ENCODE measurements at places on chromosomes 4 and X.
A peak's percentile ranks its signal among the peaks of the same experiment; 100 is the strongest.

DNA sequence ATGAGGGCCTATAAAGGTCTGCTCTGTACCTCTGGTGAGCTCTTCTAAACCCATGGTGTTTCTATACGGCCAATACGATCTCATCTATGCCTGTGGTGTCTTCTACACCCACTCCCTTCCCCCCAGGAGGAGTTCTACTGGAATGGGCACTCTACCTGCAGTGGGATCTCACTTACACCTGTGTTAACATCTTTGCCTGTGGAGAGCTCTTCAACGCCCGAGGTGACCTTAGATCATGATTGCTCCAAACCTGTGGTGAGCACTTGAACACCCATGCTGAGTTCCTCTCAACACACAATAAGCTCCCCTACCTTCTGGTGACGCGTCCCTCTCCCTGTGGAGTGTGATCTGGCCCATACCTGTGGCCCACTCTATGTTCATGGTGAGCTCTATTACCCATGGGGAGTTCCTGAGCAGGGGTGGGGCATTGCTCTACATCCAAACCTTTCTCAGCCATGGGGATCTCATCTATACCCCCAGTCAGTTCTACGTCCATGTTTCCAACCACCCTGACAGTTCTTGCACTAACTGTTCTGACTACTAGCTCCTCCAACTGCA, 48.6 kb downstream of the BCOR start:
- DNase-seq = no peak

GRCh38 chr4:148510211-148510610, 68.0 kb upstream of the NR3C2 start:
- DNase-seq = no peak

DNA sequence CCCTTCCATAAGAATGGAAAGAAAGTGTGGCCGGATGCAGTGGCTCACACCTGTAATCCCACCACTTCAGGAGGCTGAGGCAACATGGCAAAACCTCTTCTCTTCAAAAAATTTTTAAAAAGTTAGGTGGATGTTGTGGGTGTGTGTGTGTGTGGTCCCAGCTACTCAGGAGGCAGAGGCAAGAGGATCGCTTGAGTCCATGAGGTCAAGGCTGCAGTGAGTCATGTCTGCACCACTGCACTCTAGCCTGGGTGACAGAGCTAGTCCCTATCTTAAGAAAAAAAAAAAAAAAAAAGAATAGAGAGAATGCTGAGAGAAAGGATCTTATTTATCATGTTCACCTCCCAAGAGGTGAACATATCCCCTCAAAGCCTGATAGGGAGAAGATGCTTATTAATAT, 492.1 kb upstream of the SMIM31 start:
- no peak for DNase-seq

- DNase-seq = no peak
Measured at GRCh38 chrX:71922686-71923085, 12.0 kb downstream of the NHSL2 start.

GRCh38 chr4:148982200-148982599, 540.0 kb upstream of the NR3C2 start:
- no peak for DNase-seq

DNA sequence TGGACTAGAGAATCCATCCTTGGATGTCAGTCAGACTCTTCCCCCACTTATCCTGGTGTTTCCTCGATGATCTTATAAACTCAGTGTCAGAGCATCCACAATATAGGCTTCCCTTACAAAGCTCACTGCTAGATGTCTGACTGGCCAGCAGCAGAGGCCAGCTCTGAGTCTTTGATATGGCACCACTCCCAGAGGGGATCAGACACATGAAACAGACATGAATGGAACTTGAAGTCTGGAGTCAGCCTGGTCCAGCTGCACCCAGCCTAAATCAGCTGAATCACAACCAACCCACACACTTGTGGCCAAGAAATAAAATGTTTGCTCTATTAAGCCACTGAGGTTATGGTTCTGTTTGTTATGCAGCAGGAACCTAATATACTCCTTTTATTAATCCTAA, 129.6 kb upstream of the MED14 start:
- DNase-seq = no peak

DNA sequence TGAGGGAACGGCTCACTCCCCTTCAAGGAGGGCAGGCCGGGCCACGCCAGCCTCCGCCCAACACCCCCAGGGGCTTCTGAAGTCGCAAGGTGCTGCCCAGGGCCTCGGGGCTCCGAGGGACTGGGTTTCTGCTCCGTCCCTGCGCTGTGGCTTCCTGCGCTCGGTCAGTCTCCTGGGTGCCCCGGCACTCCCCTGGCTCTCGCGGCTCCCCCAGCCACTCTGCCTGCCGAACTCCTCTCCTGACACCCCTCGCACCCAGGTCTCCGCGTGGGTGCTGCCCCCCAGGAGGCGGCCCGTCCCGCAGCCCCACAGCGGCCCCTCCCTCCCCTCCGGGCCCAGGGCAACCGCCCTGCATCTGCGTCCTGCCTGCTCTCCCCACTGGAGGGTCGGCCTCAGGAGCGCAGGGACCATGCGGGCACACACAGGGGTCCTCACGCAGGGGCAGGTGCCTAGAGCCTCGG, 151.9 kb downstream of the AFAP1 start:
- DNase-seq = no peak

GRCh38 chr4:163164591-163164990, 2.1 kb downstream of the NAF1 start:
- DNase-seq = no peak

DNA sequence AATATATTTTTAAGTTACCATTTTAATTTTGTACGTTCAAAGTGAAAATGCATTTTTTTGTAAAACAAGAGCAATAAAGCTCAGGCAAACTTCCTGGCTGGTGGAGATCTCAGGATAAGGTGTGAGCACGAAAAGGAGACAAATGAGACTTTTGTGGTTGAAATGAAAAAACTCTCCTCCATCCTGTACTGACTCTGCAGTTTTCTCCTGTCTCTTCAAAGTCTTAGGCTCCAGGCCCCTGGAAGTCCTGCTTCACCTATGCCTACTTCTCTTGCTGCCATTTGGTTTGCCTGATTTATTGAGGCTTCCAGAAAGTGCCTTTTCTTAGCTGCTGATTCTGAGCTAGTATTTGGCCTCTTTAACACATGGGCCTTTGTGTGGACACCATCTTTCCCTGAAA, 77.7 kb downstream of the MAML3 start:
- no peak for DNase-seq

DNA sequence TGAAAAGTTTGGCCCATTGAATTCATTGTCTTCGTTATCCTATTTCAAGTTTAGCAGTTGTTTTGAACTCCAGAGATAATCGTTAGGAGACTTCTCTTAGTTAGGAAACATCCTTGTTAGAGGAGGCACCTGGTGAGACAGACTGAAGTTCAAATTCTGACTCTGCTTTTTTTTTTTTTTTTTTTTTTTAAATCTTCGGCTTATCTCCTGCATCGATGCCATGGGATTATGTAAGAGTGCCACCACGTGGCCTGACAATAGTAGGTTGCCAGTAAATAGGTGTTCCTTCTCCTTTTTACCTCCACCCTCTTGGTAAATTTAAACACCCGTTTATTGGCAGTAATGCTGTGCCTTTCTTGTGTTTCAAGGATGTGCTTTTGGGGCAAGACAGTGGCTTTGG, 149.3 kb downstream of the SOWAHB start:
- DNase-seq = no peak

DNA sequence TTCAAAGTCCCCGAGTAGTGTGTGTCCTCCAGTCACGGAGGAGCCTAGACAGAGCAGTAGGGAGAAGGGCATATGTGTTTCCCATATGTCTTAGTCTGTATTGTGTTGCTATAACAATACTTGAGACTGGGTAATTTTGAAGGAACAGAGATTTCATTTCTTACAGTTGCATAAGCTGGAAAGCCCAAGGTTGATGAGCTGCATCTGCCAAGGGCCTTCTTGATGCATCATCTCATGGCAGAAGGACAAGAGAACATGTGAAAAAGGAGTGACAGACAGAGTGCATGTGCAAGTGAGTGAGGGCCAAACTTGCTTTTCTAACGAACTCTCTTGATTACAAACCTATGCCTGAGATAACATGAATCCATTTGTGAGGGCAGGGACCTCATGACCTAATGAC, 243.4 kb downstream of the ARHGAP10 start:
- DNase-seq = no peak

- DNase-seq = no peak
Measured at GRCh38 chr4:145298885-145299284, 118.5 kb upstream of the OTUD4 start.

GRCh38 chr4:170109586-170110284, 20.0 kb upstream of the AADAT start:
- DNase-seq = no peak

GRCh38 chr4:77120886-77121508, 36.0 kb upstream of the CCNG2 start:
- DNase-seq = no peak

GRCh38 chr4:174137698-174138097, 145.8 kb downstream of the FBXO8 start:
- no peak for DNase-seq

DNA sequence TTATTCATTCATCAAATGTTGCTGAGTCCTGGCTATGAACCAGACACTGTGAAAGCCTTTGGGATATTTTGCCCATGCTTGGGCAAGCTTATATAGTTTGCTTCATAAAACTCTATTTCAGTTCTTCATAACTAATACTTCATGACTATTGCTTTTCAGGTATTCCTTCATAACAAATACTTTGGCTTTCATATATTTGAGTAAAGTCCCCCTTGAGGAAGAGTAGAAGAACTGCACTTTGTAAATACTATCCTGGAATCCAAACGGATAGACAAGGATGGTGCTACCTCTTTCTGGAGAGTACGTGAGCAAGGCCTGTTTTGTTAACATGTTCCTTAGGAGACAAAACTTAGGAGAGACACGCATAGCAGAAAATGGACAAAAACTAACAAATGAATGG, 1.7 kb upstream of the AFP start:
- no peak for DNase-seq

DNA sequence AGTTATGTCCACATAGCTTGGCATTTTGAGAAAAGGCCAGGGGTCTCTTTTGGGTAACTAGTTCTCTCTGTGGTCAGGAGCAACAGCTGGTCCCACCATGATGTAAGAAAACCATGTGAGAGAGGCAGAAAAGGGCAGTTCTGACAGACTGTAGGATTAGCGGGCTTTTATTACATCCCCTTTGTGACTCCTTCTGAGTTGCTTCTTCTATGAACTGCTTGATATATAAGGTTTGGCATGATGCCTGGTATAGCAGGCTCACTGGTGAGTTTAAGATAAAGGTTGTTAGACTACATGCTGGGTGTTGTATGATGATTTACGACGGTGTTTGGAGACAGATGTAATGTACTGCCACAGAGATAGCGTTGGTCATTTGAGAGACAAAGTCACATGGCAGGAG, 2308.1 kb upstream of the AGA start:
- DNase-seq = no peak

- no peak for DNase-seq
Measured at GRCh38 chr4:55435141-55435841, 39.5 kb downstream of the TMEM165 start.

DNA sequence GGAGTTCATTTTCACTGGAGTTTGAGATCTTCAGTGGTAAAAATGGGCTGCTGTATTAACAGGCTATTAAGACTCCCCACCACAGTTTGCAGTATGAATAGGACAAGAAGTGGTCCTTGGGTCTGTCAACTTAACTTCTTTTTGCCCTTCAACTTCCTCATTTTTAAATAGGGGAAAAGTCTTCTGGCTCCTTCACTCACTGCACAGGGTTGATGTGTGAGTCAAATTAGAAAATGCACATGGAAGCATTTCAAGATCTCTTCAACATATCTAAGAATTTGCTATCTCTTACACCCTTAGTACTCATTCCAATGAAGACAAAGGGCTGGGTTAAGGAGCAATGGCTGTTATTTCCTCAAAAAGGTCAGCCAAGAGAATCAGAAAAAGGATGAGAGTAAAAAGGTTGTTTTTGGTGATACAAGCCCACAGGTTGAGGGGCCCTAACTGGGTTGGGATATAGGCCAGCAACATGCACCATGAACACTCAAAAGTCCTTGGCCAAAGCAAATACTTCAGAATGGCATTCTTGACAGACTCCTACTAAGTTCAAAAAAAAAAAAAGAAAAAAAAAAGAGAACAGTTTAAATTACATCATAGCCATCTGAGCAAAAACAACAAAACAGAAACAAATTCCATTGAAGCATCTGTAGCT, 13.4 kb downstream of the PDE5A start:
- no peak for DNase-seq

DNA sequence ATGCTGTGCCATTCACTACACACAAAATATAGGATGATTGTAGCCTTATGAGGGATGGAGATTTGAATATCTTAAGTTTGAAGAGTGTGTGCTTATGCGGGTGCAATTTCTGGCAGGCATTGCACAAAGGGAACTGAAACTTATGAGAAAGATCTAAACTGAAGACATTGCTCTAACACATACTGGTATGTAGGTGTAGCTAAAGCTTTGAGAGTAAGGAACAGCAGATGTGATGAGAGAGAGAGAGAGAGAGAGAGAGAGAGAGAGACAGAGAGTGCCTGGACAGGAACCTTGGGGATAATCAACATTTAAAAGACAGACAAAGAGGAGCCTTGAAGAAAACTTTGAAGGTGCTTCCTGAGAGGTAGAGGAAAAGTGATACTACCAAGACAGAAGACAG, 379.7 kb downstream of the SPRY1 start:
- DNase-seq = no peak

GRCh38 chr4:180407275-180407885, 1835.8 kb upstream of the TENM3 start:
- no peak for DNase-seq

GRCh38 chr4:61292322-61292721, 92.2 kb downstream of the ADGRL3 start:
- DNase-seq = no peak

GRCh38 chr4:55409468-55410171, 13.9 kb downstream of the TMEM165 start:
- no peak for DNase-seq

GRCh38 chr4:89056953-89057398, at the start of gene FAM13A:
FAM13A (minus strand) TSS chr4:89057185; CDS start chr4:89056964, 221 bp downstream.
- peak; percentile 50 for DNase-seq

GRCh38 chrX:19642241-19643109, 127.2 kb upstream of the MAP3K15 start:
- no peak for DNase-seq

GRCh38 chr4:69876071-69876470, 16.1 kb upstream of the SULT1E1 start:
- DNase-seq = no peak

DNA sequence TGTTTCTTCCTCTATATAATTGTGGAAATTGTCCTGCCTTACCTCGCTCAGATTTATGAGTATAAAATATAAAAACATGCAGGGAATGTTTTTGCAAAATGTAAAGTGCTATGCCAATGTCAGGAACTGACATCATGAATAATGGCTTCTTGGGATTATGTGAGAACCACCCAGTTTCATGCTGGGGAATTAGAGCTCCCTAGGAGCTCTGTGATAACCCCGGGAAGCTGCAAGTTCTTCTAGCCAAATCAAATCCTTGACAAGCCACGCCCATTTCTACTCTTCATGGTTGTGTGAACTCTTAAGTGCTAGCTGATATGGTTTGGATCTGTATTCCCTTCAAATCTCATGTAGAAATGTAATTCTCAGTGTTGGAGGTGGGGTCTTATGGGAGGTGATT, 85.9 kb upstream of the PAK3 start:
- DNase-seq = no peak

- no peak for DNase-seq
Measured at GRCh38 chr4:158808399-158808798, 39.6 kb downstream of the FNIP2 start.

- DNase-seq = no peak
Measured at GRCh38 chrX:48896611-48897011, 957 bp downstream of the TIMM17B start.
